ENCODE measurements at places on chromosomes 13 and 19.

DNA sequence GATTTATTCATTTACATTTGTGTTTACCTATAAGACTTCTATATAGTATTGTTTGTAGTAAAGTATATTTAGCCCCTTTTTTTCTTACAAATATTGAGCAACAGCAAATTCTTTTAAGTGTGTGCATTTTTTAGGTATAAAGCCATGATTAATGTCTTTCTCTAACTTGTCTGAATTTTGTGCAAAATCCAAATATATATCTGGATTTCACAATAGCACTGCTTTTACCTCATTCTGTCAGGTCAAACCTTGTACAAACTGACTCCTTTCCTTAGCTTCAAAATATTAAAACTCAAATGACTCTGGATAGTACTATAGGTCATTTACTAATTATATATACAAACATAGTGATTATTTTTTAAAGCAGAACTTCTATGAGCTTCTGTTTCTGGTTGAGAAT, 563.0 kb upstream of the SPRY2 start:
- DNase-seq: no peak

DNA sequence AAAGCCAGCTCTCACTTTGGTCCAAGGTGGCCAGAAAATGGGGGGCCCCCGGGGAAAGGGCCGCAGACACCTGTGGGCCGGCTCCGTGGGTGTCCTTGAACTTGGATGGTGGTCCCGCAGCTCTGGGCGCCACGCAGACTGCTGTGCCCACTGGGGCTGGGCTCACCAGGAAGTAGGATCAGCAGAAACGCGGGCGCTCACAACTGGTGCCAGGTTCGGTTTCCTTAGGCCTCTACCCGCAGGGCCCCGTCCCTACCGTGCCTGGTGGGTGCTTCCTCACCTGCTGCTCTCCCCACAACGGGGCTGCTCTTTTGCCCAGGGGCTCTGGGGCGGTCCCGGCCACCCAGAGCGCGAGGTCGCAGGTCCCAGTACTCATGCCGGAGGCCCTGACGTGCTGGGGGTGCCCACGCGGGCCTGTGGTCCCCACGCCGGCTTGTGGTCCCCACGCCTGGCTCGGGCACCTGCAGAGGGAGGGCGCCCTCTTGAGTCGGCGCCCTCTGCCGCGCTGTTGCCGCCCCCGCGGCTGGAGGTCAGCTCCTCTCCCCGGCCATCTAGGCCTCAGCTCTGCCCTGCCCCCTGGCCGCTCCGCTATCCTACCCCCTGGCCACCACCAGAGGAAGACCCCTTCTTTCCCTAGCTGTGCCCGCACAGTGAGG, 1303.6 kb downstream of the UQCRFS1 start:
- no peak for DNase-seq

- DNase-seq: no peak
Observed at GRCh38 chr13:85525411-85525810, 273.8 kb downstream of the SLITRK6 start.

- no peak for DNase-seq
Observed at GRCh38 chr13:96525715-96526114, 435.8 kb downstream of the HS6ST3 start.

GRCh38 chr19:34484328-34484727, 2.8 kb downstream of the WTIP start:
- DNase-seq: no peak

GRCh38 chr19:49916839-49917733, 11.9 kb upstream of the ATF5 start:
- no peak for DNase-seq

- DNase-seq: no peak
Observed at GRCh38 chr13:23656637-23657371, 86.6 kb downstream of the TNFRSF19 start.

DNA sequence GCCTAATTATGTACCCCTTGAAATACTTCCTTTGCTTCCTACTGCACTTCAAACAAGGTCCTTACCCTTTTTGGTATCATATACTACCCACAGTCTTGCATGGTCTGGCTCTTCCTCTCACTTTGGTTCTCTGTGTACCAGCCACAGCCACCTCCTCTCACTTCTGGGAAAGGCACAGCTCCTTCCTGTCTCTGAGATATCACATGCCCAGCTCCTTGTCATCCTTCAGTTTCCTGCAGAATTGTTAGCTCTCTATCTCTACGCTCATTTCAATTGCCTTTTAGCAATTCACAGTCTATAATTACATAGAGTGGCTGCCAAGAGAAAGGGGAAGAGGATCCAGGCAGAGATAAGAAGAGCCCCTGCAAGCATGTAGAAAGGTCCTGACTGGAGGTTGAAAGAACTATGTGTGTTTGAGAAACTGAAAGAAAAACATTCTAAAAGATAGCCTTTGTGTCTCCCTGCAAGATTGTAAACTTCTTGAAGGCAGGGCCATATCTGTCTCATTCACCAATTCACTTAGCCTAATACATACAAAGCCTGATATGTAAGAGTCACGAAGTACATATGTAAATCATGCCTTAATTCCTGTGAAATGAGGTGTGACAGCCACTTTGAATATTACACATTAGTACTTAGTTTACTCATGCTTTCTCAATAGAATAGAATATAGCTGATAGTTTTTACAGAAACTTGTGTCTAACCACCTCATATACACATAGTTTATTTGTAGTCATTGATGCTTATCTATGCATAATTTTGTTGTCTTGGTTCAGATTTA, 933.1 kb downstream of the DIAPH3 start:
- DNase-seq: no peak

DNA sequence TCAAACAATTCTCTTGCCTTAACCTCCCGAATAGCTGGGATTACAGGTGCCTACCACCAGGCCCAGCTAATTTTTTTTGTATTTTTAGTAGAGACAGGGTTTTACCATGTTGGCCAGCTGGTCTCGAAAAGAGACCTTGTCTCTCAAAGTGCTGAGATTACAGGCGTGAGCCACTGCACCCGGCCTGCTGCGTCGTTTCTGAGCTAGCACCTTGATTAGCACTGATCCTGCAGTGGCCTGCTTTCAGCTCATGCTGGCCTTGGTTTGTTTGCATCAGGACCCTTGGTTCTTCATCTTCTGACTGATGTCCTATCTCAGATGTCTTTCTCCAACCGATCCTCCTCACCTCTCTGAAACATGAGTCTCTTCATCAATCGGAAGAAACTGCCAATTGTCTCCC, 4.9 kb upstream of the TFDP1 start:
- DNase-seq: no peak

DNA sequence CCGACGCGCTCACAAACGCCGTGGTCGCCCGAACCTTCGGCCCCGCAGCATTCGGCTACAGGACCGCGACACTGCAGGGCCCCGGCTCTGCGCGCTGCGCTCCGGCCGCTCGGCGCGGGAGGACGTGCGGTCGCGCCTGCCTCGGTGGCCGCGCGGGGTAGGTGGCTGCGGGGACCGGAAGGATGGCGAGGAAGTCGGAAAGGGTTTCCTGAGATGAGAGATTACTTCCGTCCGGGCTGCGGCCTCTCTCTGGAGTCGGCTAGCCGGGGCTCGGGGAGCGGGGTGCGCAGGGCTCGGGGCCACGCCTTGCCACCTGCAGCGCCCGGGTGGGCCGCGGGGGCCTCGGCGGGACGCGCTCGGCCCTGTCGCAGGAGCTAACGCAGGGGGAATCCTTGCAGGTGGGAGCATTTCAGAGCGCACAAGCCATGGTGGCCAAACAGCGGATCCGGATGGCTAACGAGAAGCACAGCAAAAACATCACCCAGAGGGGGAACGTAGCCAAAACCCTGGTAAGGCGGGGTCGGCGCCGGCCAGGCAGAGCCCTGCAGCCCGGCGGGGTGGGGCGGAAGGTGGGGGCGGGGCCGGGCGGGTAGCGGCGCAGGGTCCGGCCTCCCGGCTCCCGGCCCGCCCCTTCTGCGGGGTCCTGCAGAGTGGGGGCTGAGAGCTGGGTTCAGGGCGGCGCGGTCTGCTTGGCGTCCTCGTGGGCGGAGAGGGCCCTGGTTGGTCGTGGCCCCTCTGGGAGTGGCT, at the start of gene SERP2:
Gene SERP2, plus strand, starts transcription at position 224 of the 747 bp plus-strand sequence. Its CDS starts 202 bp downstream, at position 426.
- DNase-seq: no peak

- no peak for DNase-seq
Observed at GRCh38 chr13:29948244-29948643, 97.8 kb upstream of the UBL3 start.

DNA sequence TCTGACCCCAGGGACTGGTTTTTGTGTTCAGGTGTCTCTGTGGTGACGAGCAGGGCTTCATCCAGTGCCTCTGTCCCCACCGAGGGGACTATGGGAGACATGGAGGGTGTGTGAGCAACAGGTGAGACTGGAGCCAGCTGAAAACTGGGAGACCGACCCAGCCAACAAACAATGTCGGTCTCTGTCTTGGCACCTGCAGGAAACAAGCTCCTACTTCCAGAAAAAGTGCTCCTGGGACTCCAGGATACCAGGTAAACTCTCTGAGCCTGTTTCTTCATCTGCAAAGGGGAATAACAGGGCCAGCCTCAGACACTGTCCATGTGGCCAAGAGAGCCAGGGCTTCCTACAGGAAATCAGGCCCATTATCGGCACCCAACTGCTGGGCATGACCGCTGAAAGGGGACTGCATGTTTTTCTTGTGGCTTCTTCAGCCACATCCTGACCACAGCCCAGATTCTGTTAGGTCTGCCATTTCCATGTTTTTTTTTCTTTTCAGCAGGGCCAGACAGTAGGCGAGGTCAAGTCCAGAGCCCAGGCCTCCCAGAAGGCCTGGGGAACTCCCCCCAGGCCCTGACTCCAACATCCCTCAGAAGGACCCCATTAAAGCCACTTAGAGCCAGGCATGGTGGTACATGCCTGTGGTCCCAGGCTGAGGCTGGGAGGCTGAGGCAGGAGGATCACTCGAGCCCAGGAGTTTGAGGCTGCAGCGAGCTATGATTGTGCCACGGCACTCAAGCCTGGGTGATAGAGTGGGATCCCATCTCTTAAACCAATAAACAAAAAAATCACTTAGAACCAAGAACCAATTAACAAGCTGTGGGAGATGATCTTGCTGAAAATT, 836 bp upstream of the BST2 start:
- DNase-seq: no peak

DNA sequence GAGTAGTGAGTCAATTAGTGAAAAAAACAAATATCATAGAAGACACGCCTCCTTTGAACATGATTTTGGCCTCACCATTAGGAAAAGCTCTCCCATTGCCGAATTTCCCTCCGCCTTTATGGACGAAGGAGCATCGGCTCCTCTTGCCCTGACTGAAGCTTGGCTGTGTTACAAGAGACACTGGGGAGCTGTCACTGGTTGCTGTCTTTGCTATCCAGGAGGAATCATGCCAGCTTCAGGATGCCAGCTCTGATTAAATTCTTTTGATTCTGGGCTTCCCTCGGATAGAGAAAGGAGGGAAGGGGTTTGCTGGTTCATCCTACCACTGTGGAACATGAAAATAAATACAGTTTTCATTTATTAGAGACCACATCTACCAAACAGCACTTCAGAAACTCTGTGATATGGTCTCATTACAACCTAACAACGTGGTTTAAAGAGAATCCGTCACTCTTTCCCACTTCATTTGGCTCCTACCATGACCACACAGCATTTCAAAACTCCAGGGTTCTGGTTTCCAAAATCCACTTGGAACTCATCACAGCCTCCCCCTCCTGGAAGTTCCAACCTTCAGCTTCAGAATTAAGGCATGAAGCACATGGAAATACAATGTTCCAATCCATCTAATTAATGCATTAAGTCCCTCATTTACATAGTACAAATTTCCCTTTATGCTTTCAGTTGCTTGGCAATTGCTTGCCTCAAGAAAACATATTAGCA, 446.0 kb downstream of the EFNB2 start:
- no peak for DNase-seq

DNA sequence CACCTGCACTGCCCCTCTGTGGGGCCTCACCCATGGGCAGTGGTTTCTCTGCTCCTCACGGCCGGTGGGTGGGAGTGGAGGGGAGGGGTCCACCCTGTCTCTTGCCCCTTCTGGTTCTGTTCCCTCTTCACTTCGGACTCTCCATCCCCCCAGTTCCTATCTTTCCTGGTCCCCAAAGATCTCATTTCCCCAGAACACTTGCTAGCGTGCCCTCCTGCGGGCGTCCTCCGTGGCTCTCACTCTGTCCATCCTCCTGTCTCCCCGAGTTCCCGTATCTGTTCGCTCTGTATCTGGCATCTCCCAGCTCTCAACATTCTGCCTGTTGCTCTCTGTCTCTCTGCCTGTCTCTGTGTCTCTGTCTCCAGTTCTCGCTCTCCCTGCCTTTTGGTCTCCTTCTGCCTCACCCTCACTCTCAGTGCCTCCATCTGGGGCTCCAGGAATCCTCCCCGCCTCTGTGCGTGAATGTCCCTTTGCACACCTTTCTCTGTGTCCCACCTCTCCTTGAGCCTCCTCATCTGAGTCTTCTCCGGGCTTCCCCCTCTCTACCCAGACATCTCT, 363 bp downstream of the SPIB start:
- DNase-seq: no peak

GRCh38 chr13:83162493-83162892, 719.8 kb downstream of the SLITRK1 start:
- no peak for DNase-seq

DNA sequence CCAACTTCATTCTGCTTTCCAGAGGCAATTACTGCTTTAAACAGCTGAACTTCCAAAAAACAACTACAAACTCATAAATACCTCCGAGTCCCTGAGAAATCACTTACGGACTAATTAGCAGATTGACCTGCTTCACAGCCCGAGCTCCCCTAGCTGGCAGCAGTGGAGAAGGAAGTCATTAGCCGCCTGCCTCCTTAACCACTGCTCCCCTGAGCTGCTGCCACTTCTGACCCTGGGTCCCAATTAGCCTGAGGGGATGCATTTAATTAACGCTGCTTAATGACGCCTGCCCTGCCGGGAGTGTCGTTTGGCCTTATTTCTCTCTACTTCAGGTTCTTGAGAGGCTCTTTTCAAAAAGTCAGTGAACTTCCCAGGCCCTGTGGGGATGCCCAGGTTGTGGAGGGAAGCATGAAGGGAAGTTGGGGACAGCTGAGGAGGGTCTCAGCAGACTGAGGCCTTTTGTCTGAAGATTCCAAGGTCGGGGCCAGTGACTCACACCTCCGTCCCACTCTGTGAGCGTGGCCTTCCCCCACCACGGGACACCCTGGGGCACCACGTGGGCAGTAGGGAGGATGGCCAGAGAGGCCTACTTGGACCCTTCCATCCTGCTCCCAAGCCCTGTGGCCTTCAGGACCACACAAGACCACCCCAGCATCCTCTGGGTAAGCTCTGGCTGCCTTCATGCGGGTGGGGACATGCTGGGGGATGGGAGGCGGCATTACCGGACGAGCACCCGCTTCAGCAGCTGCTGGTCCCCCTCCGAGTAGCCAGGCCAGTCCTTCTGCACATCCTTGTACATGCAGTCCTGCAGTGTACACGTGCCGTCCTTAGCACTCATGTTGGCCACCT, 19.8 kb upstream of the ISYNA1 start:
- no peak for DNase-seq

- DNase-seq: no peak
Observed at GRCh38 chr13:76928456-76928855, 19.9 kb upstream of the ACOD1 start.

- DNase-seq: no peak
Observed at GRCh38 chr13:67063036-67063435, 167.1 kb downstream of the PCDH9 start.

DNA sequence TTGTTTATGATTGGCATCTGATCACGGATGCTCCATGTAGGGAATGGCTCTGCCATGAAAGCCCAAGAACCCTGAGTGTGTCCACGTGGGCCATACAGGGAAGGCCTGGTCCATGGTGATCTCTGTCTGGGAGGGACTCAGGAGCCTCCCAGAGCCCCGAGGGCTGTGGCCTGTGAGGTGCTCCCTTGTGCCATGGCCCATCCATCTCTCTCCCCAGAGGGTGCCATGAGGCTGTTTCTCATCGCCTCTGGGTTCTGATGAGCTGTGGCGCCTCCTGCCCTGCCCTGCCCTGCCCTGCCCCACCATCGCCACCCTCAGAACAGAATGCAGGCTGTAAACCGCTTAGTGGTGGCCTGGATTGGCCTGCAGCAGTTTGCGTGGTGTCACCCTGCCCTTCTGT, 83.1 kb downstream of the ATP11A start:
- no peak for DNase-seq
